ENCODE measurements at places on chromosomes 5 and 9.

DNA sequence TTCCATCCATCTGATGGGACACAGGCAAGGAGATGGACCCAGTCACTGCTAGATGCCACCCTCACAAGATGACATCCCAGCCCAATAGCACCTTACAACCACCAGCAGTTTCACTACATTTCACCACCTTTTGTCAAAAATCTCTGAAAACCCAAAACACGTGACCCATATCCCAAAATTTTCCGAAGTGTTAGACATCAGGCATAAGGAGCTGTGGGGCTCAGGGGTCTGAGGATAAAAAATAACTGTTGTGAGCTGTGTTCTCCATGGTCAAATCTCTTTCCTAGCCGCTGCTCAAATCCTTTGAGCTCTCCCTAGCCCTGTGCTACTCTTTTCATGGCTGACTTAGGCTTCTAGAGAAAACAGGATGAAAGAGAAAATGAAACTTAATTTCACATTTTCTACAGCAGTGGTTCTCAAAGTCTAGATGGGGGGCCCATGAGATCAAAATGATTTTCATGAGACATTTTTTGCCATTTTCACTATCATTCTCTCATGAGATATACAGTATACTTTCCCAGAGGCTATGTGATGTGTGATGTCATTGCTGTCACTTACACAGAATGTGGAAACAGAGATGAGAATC is 40.7 kb downstream of the TIMD4 start:
- no peak for DNase-seq

DNA sequence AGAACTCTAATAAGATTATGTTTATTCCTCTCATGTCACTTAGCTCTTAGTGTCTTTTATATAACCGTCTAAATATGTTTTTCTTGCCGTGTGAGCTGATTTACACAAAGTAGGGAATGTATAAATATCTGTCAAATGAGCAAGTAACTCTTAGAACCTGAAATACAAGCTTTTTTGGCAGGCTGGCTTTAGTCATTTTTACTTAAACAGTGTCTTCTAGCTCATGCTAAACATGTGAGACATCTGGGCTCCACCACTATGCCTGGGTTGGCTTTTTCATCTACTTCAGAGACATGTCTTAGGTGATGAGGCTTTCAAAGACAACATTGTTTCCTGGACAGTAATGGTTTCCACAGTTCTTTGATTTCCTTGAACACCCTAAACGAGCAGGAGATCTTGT is 137.2 kb upstream of the ZNF608 start:
- DNase-seq = no peak

- DNase-seq = peak; percentile 79
Observed at GRCh38 chr9:34179213-34180136, 632 bp downstream of the UBAP1 start.

DNA sequence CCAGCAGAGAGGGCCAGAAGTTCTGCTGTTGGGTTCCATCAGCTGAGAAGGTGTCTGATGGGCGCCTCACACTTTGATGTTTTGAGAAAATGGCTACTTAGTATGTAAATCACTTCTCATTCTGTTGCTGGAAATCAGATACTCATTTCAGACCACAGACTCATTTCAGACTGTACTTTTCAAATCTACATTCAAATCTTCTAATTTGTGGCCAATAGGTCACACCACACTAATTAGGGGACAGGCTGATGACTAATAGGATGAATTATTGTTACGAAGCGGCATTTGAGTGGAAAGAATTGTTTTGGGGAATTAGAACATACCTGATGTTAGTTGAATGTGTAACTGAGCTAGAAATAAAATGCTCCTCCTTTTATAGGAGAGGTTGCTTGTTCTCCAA is 13.2 kb downstream of the MTAP start:
- no peak for DNase-seq

DNA sequence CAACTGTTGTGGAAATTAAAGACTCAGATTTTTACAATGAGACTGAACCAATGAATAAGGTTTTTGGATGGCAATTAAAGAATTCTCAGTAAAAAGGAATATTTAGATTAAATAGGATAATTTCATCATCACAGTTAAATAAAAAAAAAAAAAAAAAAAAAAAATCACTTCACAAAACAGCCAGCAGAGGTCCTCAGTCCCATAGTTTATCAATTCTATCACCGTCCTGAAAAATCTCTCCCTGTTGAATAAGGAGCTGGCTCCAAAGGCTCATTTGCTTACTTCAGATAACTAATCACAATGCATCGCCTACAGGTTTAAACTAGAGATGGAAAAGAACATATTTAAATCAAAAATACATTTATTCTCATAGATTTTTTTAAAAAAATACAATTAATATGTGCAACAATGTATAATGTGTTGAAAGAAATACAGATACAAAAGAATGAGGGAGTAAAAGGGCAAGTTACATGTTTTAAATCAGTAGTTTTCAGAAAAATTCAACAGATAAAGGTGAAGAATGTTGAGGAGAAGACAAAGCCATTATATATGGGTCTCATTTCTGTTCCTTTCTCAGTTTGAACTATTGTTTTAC is 175.8 kb upstream of the CHD1 start:
- peak; percentile 32 for DNase-seq

DNA sequence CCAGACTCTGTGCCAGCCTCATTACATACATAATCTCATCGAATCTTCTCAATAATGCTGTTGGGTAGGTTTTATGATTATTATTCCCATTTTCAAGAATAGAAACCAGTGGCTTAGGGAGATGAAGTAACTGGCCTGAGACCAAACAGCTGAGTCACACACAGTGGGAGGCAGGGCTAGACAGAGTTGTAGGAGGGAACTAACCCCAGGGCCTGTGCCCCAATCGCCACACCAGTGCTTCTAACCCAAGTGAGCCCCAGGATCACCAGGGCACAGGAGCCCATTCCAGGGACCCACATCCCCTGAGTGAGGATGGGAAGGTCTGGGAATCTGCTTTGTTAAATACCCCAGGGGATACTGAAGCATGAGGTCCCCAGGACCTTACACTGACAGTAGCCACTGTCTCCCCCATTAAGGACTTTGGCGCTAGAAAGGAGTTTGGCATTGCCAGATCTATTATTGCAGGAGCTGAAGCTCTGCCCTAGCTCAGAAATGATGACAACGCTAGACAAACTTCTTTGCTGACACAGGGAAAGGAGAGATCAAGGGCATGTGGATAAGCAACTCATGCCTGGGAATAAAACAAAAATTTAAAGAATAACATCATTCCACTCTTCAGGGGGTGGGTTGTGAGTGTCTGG is 63.8 kb upstream of the PPARGC1B start:
- peak; percentile 13 for DNase-seq
